ENCODE measurements at places on chromosomes 1 and 21. TPM values are rescaled to one million over a fixed set of nuclear protein-coding genes. Genes with fewer than 3 reads are reported as not detected.

DNA sequence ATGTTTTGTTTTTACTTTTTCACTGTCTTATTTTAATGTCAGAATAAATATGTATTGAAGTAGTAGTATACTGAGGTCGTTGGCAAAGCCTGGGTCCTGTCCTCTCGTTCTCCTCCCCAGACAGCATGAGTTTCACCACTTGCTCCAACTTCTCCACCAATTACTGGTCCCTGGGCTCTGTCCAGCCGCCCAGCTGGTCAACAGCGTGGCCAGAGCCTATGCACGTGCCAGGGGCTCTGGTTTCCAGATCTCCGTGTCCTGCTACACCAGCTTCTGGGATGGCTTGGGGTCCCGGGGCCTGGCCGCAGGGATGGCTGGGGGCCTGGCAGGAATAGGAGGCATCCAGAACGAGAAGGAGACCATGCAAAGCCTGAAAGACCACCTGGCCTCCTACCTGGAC lies 19.3 kb downstream of the PTPN14 start:
- no peak for DNase-seq
- H3K4me1 ChIP-seq = peaks cover 5% of the 10 kb centered on the region
- H3K27me3 ChIP-seq = no peaks in the 10 kb centered on the region
- no peak overlapping the region for H3K4me3 ChIP-seq
- no peak overlapping the region for H3K27ac ChIP-seq

- H3K27ac ChIP-seq = no peak overlapping the region
- no peak for DNase-seq
- no peak overlapping the region for H3K4me3 ChIP-seq
- H3K36me3 ChIP-seq = no peaks in the 10 kb centered on the region
- no peaks in the 10 kb centered on the region for H3K4me1 ChIP-seq
These were observed 180.1 kb upstream of the ESRRG start for GRCh38 chr1:216903382-216903740.

DNA sequence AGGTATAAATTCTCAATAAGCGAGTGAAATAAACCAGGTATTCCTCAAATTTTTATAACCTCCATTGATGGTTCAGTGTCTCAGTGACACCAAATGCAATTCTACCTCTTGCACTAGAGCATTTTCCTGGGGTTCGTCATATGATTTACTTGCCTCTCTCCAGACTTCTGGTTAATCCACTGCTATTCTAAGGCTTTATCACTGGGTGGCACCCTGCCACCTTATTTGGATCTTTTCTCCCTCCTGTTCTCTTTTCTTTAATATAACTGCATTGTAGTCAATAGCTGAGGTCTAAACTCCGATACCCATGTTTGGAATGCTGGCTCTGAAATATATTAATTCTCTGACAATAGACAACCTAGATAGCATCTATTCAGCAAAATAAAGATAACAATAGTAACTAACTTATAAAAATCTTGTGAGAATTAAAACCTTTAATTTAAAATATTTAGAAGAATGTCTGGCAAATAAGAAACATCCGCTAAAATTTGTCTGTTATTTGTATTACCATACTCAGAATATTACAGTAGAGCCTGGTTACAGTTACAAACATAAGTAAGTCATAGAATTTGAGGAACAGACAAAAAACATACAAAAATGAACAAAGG lies 436.4 kb downstream of the PLA2G4A start:
- no peaks in the 10 kb centered on the region for H3K4me1 ChIP-seq
- no peaks in the 10 kb centered on the region for H3K36me3 ChIP-seq
- no peak overlapping the region for H3K27ac ChIP-seq
- H3K4me3 ChIP-seq = no peak overlapping the region

- no peaks in the 10 kb centered on the region for H3K27me3 ChIP-seq
- peak; percentile 68 for DNase-seq
- H3K4me1 ChIP-seq = peaks cover 11% of the 10 kb centered on the region
- peak overlapping the region; percentile 99 for H3K4me3 ChIP-seq
- peak overlapping the region; percentile 96 for H3K27ac ChIP-seq
- H3K36me3 ChIP-seq = peaks cover 73% of the 10 kb centered on the region
These were observed 349 bp upstream of the GPN2 start for GRCh38 chr1:26890467-26890796.

GRCh38 chr21:38771536-38771935 lies 34.2 kb upstream of the ETS2 start:
- H3K36me3 ChIP-seq = no peaks in the 10 kb centered on the region
- no peak overlapping the region for H3K4me3 ChIP-seq
- DNase-seq = no peak
- H3K27me3 ChIP-seq = no peaks in the 10 kb centered on the region
- peaks cover 13% of the 10 kb centered on the region for H3K4me1 ChIP-seq
- H3K27ac ChIP-seq = no peak overlapping the region

GRCh38 chr1:86692641-86693040 lies 11.7 kb upstream of the SH3GLB1 start:
- no peak overlapping the region for H3K4me3 ChIP-seq
- H3K27ac ChIP-seq = no peak overlapping the region
- no peaks in the 10 kb centered on the region for H3K36me3 ChIP-seq
- DNase-seq = no peak
- no peaks in the 10 kb centered on the region for H3K4me1 ChIP-seq

DNA sequence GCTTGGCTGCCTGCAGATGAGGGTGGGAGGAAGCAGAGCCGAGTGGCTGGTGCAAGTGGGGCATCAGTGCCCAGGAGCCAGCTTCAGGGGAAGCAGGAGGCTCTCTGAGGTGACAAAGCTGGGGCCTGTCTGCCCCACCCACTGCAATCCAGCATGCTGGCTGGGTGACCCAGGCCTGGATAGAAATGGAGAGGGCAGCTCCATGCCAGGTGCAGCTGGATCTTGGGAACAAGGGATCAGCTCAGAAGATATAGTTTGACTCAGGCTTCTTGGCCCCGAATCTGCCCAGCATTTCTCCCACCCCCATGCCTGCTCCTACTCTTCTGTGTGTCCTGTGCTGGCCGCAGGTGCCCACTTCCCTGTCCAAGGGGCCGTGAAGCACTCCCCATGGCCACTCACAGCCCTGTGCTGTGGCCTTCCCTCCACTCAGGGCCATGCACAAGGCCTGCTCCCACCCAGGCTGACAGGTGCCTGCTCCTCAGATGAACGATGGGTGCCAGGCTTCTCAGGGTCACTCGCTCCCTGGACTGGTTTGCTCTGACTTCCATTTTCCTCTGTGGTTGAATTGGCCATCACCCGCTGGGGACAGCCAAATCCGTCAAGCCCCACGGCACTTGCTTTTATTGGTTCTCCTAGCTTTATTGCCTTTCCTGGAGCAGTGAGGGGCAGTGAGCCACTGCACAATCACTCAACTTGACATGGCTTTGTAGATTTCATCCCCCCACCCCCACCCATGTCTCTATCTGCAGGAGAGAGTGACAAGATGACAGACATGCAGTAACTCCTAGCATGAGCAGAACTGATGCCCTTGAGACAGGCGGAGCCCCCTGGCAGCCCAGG lies 174.8 kb upstream of the VAMP3 start:
- no peaks in the 10 kb centered on the region for H3K27me3 ChIP-seq
- H3K36me3 ChIP-seq = no peaks in the 10 kb centered on the region
- H3K4me1 ChIP-seq = no peaks in the 10 kb centered on the region
- no peak overlapping the region for H3K27ac ChIP-seq
- H3K4me3 ChIP-seq = no peak overlapping the region
- peak; percentile 47 for DNase-seq

- no peaks in the 10 kb centered on the region for H3K36me3 ChIP-seq
- no peaks in the 10 kb centered on the region for H3K4me1 ChIP-seq
- H3K27me3 ChIP-seq = no peaks in the 10 kb centered on the region
- no peak overlapping the region for H3K27ac ChIP-seq
These were observed 71.7 kb downstream of the EDEM3 start for GRCh38 chr1:184682956-184683355.

DNA sequence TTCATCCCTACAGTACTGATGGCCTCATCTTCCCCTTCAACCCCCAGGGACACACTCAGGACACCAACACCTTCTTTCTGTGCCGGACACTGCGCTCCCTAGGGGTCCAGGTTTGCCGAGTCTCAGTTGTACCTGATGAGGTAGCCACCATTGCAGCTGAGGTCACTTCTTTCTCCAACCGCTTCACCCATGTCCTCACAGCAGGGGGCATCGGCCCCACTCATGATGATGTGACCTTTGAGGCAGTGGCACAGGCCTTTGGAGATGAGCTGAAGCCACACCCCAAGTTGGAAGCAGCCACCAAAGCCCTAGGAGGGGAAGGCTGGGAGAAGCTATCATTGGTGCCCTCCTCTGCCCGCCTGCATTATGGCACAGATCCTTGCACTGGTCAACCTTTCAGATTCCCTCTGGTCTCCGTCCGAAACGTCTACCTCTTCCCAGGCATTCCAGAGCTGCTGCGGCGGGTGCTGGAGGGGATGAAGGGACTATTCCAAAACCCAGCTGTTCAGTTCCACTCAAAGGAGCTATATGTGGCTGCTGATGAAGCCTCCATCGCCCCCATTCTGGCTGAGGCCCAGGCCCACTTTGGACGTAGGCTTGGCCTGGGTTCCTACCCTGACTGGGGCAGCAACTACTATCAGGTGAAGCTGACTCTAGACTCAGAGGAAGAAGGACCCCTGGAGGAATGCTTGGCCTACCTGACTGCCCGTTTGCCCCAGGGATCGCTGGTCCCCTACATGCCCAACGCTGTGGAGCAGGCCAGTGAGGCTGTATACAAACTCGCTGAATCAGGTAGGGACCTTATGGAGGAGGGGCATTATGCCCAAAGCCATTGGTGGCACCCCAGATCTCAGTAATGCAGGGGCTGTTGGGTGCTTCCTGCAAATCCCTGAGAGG lies 5.1 kb upstream of the LENEP start:
- H3K27me3 ChIP-seq = no peaks in the 10 kb centered on the region
- peaks cover 35% of the 10 kb centered on the region for H3K36me3 ChIP-seq
- H3K27ac ChIP-seq = no peak overlapping the region
- no peak overlapping the region for H3K4me3 ChIP-seq
- no peak for DNase-seq

GRCh38 chr1:246428542-246429308 lies 78.4 kb downstream of the SMYD3 start:
- no peaks in the 10 kb centered on the region for H3K27me3 ChIP-seq
- H3K4me3 ChIP-seq = no peak overlapping the region
- no peaks in the 10 kb centered on the region for H3K4me1 ChIP-seq
- DNase-seq = no peak

GRCh38 chr1:91700771-91701471 lies 185.0 kb downstream of the TGFBR3 start:
- no peak overlapping the region for H3K27ac ChIP-seq
- H3K36me3 ChIP-seq = peaks cover under 1% of the 10 kb centered on the region
- no peak for DNase-seq
- no peaks in the 10 kb centered on the region for H3K27me3 ChIP-seq

DNA sequence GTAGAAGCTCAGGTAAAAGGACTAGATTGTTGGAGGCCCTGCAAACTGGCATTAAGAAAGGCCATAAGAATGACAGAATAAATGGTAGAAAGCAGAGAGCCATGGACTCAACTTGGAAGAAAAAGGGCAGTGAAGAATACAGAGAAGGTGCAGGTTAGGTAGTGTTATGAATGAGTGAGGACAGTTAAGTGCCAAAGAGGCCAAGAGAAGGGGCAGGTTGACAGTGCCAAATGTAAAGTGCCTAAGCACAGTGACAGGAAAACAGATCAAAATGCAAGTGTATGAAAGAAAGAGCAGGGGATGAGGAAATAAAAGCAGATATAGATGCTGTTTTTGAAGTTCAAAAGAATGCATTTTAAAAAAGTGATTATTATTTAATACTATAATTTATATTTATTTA lies 43.7 kb downstream of the INTS7 start:
- H3K4me3 ChIP-seq = no peak overlapping the region
- no peak for DNase-seq
- no peak overlapping the region for H3K27ac ChIP-seq
- H3K36me3 ChIP-seq = peaks cover 9% of the 10 kb centered on the region
- no peaks in the 10 kb centered on the region for H3K27me3 ChIP-seq

Gene CDKN2C
- total RNA-seq = 9.6 TPM

Gene UTS2
- not detected for total RNA-seq

Gene CNTN2
- total RNA-seq = not detected

Gene CYP4A22
- total RNA-seq = not detected

Gene PRKCZ
- total RNA-seq = 121 TPM

Gene ZNF648
- not detected for total RNA-seq

Gene C4BPB
- total RNA-seq = 6.6 TPM

Gene UQCRH
- total RNA-seq = 145 TPM

Data from upper lobe of right lung (tissue), 1 donor.